ENCODE measurements at places on chromosomes 5 and 9.
A peak's percentile ranks its signal among the peaks of the same experiment; 100 is the strongest.

DNA sequence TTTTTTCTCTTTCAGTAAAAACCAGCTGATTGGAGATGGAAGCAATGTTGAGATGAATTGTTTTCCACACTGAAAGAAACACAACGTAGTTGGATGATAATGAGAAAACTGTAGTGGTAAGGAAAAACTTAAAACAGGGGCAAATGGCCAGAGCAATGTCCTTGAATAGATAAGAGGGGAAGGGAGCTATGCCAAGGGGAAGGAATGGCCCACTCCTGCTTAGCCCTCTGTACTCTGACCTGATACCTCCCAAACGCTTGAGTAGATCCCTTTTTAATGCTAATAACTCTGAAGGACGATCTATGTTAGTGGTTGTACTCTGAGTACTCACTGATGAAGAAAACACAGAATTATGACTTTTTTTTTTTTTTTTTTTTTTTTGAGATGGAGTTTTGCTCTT is 114.7 kb upstream of the DAB2 start:
- DNase-seq, result no peak

GRCh38 chr5:10862085-10862484 is 101.1 kb upstream of the DAP start:
- DNase-seq, result no peak

DNA sequence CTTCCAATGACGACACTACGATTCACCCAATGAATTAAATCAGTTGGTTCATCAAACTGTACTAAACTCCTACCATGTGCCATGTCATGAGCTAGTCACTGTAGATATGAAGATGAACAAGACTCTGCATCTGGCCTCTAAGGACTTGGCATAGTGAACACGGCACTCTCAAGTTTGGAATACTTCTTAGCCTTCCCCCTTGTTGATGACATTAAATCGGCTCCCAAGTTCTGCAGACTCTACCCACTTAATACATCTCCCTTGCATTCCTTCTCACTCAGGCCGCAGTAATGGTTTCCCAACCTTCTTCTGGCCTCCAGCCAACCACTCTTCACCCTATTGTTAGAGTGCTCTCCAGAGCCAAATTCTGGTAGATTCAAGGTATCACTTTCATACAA is 184.7 kb downstream of the MAPKAP1 start:
- peak; percentile 46 for DNase-seq

DNA sequence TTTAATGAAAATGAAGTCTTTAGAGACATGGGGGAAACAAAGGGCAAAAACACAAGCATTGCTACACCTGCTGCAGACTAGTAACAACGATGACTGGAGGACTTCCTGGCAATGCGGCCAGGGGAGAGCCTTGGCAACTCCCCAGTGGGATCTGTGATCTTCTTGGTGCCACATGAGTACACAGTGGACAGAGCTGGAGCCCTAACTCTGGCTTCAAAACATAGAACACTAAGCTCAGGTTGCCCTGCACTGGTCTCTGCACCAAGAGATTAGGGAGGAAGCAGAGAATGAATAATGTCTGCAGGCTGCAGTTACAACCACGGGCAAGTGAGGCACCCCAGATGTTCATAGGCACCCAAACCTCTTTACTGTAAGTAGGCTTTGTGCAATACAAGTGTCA is 91.1 kb downstream of the MRPS27 start:
- no peak for DNase-seq

GRCh38 chr5:109844695-109845094 is 155.0 kb downstream of the MAN2A1 start:
- DNase-seq, result peak; percentile 12

DNA sequence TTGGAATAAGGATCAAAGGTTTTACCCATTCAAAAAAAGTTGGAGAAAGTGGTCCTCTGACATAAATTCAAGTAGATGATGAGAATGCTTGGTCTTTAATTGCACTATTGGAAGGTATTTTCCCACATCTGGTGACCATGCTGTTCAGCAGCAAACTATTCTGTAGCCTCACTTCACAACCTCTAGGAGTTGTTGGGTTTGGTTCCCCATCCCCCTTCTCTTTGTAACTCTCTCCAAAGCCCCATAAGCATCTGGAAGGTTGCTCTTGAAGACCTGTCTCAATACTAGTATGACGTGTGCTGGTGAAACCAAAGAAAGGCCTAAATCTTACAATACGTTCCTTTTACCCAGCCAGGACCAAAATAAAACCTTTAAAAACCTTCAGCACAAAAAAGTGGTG is 8.5 kb downstream of the RGMB start:
- DNase-seq, result no peak

DNA sequence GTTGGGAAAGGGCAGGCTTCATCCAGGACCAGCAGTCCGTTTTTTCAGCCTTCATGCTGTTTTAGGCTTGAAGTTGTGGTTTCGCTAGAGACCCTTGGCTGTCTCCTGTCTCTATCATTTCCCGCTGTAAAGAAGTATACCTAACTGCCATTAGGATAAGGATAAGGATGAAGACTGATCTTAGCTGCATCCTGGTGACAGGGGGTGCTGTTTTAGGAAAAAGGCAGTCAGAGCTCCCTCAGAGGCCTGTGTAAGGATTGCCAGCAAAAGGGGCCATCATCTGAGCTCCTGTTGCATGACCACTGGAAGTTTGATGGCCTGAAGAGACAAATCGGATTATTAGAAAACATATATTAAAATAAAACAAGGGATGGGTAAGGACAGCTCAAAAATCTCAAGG is 64.8 kb upstream of the FGF10 start:
- DNase-seq, result no peak

- DNase-seq, result no peak
These were observed 6.2 kb downstream of the PIP5K1B start for GRCh38 chr9:68711281-68711680.

DNA sequence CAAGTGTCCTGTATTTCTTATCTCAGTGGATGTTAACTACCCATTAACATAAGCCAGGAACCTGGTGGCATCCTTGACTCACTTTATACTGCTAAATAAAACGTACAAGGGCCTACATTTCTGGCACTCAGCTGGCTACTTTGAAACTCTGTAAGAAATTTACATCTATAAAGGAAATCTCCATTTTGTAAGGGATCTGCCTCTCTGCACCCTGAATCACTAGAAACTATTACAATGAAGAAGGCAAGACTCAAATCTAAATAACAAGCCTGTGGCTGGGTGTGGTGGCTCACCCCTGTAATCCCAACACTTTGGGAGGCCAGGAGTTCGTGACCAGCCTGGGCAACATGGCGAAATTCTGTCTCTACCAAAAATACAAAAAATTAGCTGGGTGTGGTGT is 51.5 kb downstream of the RAPGEF1 start:
- DNase-seq, result no peak

GRCh38 chr5:143837306-143837848 is 25.4 kb downstream of the HMHB1 start:
- DNase-seq, result peak; percentile 96

GRCh38 chr5:37136694-37137093 is 112.5 kb downstream of the CPLANE1 start:
- no peak for DNase-seq

DNA sequence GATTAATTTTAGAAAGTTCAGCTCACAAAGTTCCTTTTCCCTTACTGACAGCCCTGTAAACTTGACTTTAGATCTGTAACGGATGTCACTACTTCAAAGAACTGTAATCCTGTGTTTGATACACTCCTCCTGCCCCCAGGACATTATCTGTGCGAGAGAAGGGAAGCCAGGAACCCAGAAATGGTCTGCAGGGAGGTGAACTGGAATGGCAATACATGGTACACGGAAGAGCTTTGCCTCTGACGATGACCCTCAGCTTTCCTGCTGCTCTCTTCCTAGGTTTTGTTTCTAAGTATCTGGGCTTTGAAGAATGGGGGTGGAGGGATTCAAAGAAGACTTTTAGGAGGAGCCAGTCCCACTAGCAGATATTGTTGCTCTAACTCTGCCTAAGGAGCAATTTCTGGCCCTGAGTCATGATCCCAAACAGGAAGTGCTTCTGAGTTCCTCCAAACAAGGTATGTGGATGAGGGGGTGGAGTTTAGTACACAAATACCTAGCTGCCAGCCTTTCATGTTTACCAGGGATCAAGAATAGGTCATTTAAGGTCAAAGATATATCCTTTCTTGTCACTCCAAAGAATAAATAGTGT is 43.4 kb upstream of the TMC1 start:
- peak; percentile 25 for DNase-seq

DNA sequence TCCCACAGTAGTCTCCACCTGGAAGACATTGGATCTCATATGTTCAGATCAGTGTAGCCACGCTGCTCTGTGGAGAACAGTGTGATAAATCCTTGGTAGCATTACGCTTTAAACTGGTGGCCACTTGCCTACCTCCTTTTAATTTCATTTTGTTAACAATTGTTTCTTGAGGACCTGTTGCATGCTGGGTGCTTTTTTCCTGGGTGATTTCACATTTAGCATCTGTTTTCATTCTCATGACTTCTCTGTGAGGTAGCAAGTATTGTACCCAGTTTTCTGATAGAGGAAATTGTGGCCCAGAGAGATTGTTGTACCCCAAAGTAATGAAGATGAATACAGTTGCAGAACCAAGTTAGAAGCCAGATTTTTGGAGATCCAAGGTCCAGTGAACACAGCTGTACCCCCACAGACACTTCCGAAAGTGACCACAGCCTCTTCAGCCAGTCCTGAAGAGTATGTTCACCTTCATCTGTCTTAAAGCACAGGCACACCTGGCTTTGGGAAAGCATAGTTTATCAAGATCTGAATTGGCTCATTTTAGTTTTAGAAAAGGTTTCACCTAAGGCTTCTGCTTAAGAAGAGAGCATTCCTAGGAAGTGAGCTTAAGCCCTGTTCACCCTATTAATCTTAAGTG is 75.2 kb downstream of the F2RL2 start:
- no peak for DNase-seq

DNA sequence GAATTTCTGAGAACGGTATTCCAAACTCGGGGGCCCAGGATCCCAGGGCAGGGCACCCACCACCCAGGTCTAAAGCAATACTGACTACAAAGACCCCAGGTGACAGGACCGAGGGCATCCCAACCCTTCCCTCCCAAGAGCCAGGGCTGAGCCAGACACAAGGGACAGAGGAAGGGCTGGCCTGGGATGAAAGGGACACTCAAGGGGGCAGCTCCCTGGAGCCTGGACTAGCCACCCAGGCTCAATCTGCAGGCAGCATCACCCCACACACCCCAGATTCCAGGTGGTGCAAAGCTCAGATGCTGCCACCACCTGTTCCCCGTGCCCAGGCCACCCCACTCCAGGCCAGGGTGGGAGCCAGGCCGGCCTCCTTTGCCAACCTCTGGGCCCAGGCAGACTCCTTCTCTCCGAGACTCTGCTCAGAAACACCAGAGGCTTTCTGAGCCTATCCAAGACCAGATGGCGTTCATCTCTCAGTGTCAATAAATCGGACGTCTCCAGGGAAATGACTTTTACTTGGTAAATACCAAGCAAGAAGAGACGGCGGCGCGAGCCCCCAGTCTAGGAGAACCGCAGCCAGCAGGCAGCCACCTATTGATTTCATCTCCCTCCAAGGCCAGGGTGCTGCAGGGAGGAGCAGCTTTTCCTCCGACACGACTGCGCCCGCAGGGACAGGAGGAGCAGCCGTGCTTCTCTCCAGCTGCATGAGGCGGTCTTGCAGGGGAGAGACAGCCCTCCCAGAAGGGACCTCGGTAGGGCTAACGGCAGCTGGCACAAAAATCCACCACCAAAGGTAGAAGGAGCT is 94.1 kb upstream of the ADAMTS2 start:
- DNase-seq, result no peak

- DNase-seq, result no peak
These were observed 228.2 kb downstream of the SYK start for GRCh38 chr9:91029650-91030361.

DNA sequence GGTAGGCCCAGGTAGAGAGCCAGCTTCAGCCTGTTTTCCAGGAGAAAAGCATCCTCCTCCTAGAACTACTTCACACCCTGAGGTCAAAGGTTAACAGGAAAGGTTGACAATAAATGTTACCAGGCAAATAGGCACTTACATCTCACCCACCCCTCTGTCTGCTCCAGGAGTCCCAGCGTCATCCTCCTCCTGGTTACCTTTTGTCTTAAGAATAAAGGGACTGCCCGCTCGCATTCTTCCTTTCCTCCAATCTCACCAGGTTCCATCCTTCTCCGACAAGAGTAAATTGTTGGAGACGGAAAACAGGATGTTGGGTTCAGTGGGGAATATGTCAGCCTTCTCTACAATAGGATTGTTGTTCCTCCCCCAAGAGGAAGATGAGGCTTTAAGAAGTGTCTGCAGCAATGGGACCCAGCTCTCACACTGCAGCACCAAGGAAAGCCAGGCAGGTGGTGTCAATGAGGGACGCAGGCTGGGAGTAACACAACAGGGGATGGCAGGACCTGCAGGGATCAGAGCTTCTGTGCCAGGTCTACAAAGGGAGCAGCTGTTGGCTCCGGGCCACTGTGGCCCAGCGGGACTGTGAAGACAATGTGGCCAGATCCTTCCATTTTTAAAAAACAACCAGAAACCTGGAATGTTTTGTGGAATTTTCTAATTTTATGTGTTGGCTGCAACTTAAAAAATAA is 29.0 kb downstream of the FAT2 start:
- no peak for DNase-seq

All from A673 (cell line).